ENCODE measurements at places on chromosomes 6 and 20.
A peak's percentile ranks its signal among the peaks of the same experiment; 100 is the strongest.

DNA sequence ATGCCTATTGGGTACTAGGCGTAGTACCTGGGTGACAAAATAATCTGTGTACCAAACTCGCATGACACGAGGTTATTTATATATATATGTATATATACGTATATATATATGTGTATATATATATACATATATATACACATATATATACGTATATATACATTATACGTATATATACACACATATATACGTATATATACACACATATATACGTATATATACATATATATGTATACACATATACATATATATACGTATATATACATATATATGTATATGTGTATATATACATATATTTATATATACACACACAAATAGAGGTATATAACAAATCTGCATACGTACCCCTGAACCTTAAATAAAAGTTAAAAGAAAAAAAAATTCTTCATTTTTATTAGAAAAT is 103.2 kb downstream of the ZDHHC14 start:
- no peak overlapping the region for H3K27ac ChIP-seq
- no peak overlapping the region for H3K4me3 ChIP-seq
- DNase-seq = no peak
- H3K27me3 ChIP-seq = no peaks in the 10 kb centered on the region
- no peaks in the 10 kb centered on the region for H3K36me3 ChIP-seq
- H3K4me1 ChIP-seq = peaks cover 19% of the 10 kb centered on the region

DNA sequence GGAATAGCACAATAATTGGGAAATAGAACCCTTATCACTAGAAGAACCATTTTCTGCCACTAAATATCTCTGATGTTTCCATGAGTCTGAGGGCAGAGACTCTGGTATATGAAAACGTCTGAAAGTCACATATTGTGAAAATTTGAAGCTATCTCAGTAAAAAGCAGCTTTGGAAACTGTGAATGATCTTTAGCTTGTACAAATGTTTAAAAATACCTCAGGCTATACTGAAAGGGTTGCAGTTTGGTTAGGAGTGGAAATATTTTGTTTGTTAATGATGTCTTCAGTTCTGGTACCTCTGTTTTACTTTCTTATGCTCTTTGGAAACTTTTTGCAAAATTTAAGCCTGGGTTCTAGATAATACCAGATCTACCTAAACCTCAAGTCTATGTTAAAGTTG is 135.0 kb downstream of the SLC16A10 start:
- H3K4me1 ChIP-seq = no peaks in the 10 kb centered on the region
- H3K27ac ChIP-seq = no peak overlapping the region
- H3K36me3 ChIP-seq = no peaks in the 10 kb centered on the region
- no peaks in the 10 kb centered on the region for H3K27me3 ChIP-seq
- no peak for DNase-seq

DNA sequence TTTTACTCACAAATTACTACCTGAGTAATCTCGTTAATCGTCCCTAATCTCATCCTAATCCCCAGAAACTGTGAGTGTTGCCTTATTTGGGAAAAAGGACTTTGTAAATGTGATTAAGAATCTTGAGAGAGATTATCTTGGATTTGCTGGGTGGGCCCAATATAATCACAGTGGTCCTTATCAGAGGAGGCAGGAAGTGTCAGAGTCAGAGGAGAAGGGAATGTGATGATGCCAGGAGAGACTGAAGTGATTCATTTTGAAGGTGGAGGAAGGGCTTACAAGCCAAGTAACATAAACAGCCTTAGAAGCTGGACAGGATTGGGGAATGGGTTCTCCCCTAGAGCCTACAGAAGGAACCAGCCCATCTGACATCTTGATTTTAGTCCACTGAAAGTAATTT is 16.7 kb downstream of the RPP21 start:
- H3K36me3 ChIP-seq = no peaks in the 10 kb centered on the region
- no peak overlapping the region for H3K27ac ChIP-seq
- peaks cover 23% of the 10 kb centered on the region for H3K27me3 ChIP-seq
- no peak overlapping the region for H3K4me3 ChIP-seq

DNA sequence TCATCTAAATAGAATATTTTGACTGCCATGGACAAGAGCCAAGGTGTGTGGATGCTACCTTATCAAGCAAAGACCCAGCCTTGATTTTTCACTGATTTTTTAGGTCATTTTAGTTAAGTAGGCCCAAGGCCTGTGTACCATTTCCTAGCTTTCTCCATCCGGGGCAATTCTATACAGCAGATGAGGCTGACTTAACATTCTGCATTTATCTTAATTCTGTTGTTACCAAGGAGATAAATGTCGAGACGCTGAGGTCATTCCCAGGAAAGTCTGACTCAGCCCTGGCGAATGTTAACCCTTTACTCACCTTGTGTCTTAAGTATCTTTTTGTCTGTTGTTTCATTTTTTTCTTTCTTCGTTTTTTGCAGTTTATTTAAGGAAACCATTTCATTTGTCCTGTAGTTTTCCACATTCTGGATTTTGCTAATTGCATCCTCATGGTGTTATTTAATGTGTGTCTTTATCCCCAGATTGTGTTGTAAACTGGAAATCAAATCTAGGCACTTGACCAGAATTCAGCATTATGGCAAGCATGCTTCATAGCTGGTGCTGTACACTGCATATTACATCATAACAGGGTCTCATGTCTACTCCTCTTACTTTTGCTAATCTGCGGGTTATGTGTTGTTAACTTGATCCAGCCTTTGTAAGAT is 277.0 kb downstream of the CDKAL1 start:
- no peaks in the 10 kb centered on the region for H3K4me1 ChIP-seq
- no peaks in the 10 kb centered on the region for H3K27me3 ChIP-seq
- no peak overlapping the region for H3K4me3 ChIP-seq
- no peaks in the 10 kb centered on the region for H3K36me3 ChIP-seq

DNA sequence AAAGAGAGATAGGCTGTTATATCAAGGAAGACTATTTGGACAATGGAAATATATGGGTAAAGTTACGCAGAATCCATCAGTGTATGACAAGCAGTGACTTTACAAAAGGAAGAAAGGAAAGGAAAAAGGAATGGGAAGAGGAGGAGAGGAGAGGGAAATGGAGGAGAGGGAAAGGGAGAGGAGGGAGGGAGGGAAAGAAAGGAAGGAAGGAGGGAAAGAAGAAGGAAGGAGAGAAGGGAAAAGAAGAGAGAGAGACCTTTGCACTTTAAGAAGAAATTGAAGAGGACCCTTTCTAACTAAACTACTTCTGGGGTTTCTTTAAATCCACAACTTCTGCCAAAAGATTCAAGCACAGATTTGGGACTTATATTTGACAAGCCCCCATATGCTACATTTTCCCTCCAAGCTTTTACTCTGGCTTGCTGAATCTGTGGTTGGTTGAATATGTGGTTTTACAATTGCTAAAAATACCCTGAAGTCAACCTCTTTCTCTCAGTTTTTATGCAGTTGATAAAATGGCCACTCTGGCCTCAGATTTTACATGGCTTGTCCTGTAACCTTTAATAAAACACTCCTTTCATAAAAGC is 120.8 kb upstream of the RAB32 start:
- no peak overlapping the region for H3K27ac ChIP-seq
- no peaks in the 10 kb centered on the region for H3K4me1 ChIP-seq
- no peak overlapping the region for H3K4me3 ChIP-seq
- no peak for DNase-seq
- H3K36me3 ChIP-seq = no peaks in the 10 kb centered on the region

- no peak for DNase-seq
- H3K27me3 ChIP-seq = no peaks in the 10 kb centered on the region
- H3K4me1 ChIP-seq = no peaks in the 10 kb centered on the region
- no peak overlapping the region for H3K4me3 ChIP-seq
- no peaks in the 10 kb centered on the region for H3K36me3 ChIP-seq
Measured at GRCh38 chr6:33609528-33609927, 11.6 kb upstream of the ITPR3 start.

DNA sequence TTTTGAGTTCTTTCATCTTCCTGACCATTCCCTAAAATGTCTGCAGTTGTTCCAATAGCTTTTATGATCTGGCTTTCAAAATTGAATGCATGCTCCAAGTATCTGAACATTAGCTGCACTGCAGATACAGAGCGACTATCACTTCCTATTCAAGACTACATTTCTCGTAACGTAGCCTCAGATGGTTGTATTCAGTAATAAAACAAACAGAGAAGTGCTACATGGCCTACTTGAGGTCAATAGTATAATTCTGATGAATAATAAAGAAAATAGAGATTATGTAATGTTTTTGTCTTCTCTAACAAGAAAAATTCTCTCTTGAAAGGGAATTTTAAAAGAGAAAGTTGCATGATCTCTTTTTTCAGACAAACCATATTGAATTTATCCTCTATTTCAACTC is 333.9 kb upstream of the IRAK1BP1 start:
- H3K4me1 ChIP-seq = no peaks in the 10 kb centered on the region
- no peak overlapping the region for H3K4me3 ChIP-seq
- no peaks in the 10 kb centered on the region for H3K36me3 ChIP-seq
- DNase-seq = no peak

GRCh38 chr6:84161190-84161589 is 66.3 kb downstream of the CEP162 start:
- no peaks in the 10 kb centered on the region for H3K4me1 ChIP-seq
- H3K4me3 ChIP-seq = no peak overlapping the region

GRCh38 chr6:37072526-37072925 is 67.1 kb downstream of the FGD2 start:
- DNase-seq = no peak
- H3K36me3 ChIP-seq = no peaks in the 10 kb centered on the region
- H3K4me3 ChIP-seq = no peak overlapping the region

- peaks cover 4% of the 10 kb centered on the region for H3K36me3 ChIP-seq
- no peaks in the 10 kb centered on the region for H3K27me3 ChIP-seq
- H3K4me3 ChIP-seq = no peak overlapping the region
- no peak for DNase-seq
- no peaks in the 10 kb centered on the region for H3K4me1 ChIP-seq
Measured at GRCh38 chr6:20490591-20490990, 43.7 kb upstream of the CDKAL1 start.

GRCh38 chr6:3718407-3718806 is 33.1 kb downstream of the PXDC1 start:
- no peaks in the 10 kb centered on the region for H3K4me1 ChIP-seq
- H3K4me3 ChIP-seq = no peak overlapping the region
- no peak for DNase-seq
- H3K27me3 ChIP-seq = no peaks in the 10 kb centered on the region
- no peaks in the 10 kb centered on the region for H3K36me3 ChIP-seq
- no peak overlapping the region for H3K27ac ChIP-seq

GRCh38 chr20:22525821-22526220 is 58.6 kb downstream of the FOXA2 start:
- H3K4me1 ChIP-seq = no peaks in the 10 kb centered on the region
- no peaks in the 10 kb centered on the region for H3K27me3 ChIP-seq
- no peak for DNase-seq
- H3K27ac ChIP-seq = no peak overlapping the region
- H3K4me3 ChIP-seq = no peak overlapping the region

DNA sequence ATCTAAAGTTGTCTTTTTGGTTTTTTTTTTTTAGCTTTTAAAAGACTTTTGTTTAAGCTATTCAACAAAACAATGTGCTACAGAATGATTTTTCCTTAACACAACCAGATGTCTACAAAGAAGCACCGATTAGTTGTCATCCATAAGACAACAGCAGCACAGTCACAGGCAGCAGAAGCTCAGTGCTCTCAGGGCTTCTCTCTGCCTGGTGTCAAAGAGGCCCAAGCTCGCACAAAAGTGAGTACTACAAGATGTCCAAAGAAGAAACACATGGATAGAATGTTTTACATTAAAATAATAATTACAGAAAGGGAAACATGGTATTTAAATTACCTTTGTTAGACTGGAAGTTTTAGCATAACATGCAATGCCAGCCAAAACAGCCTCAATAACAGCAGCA is 81.6 kb downstream of the DNAAF9 start:
- peaks cover 24% of the 10 kb centered on the region for H3K4me1 ChIP-seq
- H3K27me3 ChIP-seq = no peaks in the 10 kb centered on the region
- no peak overlapping the region for H3K27ac ChIP-seq
- no peak overlapping the region for H3K4me3 ChIP-seq
- H3K36me3 ChIP-seq = peaks cover 4% of the 10 kb centered on the region

DNA sequence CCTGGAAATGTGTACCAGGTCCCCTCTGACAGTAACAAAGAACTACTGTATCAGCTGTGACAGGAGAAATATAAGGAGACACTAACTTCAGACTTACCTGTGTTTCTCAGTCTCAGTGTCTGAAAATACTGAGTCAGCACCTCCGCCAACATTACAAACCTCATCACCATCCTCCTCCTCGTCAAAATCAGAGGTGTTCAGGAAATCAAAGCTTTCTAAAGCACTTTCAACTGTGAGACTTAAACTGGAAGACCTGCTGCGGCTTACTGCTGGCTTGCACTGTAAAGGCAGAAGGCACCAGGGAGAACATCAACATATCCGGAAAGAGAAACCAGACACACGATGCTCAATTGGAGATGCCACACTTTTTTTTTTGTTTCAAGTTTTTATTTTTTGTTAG is 40.3 kb upstream of the ARMH2 start:
- DNase-seq = no peak
- no peaks in the 10 kb centered on the region for H3K27me3 ChIP-seq
- no peak overlapping the region for H3K27ac ChIP-seq
- no peak overlapping the region for H3K4me3 ChIP-seq
- peaks cover 80% of the 10 kb centered on the region for H3K36me3 ChIP-seq
- H3K4me1 ChIP-seq = peaks cover 58% of the 10 kb centered on the region

DNA sequence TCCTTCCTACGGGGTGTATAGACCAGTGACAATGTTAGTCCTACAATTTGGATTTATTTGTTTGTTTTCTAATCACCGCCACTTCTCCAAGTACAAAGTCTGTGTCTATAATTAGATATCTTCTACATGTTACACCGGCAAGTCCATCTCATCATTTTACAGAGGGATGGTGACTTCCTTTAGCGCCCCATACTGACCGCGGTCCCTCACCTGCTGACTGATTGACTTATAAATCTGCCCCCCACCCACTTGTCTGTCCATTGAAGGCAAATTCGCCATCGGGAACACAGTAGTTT is 8.9 kb upstream of the NR2E1 start:
- DNase-seq = no peak
- H3K4me3 ChIP-seq = peak overlapping the region; percentile 35
- no peak overlapping the region for H3K27ac ChIP-seq
- peaks cover 18% of the 10 kb centered on the region for H3K4me1 ChIP-seq

DNA sequence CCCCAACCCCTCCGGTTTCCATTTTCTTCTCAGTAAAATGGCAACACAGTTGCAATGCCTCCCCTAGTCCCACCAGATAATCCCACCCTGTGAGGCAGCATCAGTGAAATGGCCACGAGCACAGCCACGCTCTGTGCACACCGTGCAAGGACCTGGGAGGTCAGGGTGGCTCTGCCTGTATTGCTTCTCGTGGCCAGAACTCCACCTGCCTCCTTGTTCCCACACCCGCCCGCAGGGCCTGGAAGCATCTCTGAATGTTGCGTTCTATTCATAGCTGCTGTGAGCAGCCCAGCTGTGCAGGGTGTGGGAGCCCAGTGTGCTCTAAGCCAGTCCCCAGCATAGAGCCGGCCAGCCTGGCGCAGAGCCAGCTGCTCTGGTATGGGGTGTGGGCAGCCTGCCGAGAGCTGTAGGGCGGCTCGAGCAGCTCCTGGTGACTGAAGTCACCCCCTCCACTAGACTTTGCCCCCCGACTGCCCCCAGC is 161.1 kb downstream of the DLL1 start:
- H3K4me3 ChIP-seq = no peak overlapping the region
- H3K36me3 ChIP-seq = no peaks in the 10 kb centered on the region
- no peaks in the 10 kb centered on the region for H3K4me1 ChIP-seq
- no peak for DNase-seq
- H3K27me3 ChIP-seq = no peaks in the 10 kb centered on the region

GRCh38 chr20:19492687-19493336 is 265.2 kb upstream of the RIN2 start:
- no peaks in the 10 kb centered on the region for H3K27me3 ChIP-seq
- no peak overlapping the region for H3K4me3 ChIP-seq
- no peaks in the 10 kb centered on the region for H3K36me3 ChIP-seq

Measured in CD4-positive, alpha-beta memory T cell (primary cell).